NCI-H2081 (cell line): ENCODE measurements at places on chromosomes 2 and 18.
A peak's percentile ranks its signal among the peaks of the same experiment; 100 is the strongest.

DNA sequence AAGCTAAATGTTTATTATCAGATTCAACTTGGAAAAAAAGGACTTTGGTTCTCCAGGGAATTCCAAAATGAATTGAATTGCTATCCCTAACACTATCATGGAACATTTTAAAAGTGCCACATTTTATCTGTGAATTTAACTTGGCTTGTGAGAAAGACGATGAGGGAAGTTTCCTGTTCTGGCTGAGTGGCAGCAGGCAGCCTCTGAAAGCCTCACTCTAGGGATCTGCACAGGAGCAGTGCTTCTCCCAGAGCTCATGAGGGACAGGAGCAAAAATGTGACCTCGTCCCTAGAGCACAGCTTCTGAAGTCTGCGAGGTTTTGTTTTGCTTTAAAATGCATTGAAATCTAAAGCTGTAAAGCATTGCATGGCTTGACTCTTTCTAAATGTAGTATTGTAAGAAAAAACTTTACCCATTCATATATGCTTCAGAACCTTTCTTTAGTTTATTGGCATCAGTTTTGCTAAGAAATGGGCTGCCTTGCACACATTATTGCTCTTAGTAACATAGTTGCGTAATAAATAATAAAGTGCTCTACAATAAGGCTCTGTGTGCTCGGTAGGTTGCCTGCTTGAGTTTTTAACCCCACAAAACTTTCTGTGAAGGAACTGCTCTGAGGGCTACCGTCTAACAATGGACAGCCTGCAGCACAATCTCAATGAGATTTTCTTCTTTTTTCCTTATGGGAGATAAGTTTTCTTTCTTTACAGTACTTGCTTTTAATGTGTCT lies 136.2 kb upstream of the CDCA7 start:
- DNase-seq, result no peak

DNA sequence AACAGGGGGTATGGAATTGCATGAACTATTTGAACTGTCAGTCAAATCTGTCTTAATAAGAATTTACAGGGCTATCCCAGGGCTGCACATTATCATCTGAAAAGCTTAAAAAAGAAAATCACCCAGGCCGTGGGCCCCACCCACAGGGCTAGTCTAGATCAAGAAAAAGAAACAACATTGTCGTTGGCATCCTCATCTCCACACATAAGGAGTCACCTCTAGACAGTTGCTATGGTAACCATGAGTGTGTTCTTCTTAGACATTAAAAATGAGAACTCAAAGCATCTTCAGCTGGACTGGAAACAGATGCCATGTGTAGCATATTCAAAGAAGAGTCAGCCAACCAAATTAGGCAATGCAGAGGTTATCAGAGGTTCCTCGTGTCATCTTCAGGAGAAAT lies 72.3 kb upstream of the CPO start:
- DNase-seq, result no peak

DNA sequence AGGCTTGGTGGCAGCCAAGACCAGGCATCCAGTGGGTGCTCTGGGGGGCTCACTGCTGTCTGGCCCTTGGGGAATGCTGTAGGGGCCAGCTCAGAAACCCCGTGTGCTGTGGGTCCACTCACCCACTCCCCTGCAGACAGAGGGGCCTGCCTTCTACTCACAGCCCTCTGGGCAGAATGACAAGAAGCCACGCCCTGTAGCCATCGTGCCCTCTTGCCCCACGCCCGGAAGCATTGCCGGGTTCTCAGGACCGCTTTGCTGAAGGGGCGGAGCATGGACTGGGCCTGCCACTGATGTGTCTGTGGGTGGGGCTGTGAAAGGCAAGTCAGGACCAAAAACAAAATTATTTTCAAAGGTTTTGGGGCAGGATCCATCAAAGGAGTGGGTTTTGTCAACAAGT lies 27.8 kb downstream of the GLI2 start:
- no peak for DNase-seq

DNA sequence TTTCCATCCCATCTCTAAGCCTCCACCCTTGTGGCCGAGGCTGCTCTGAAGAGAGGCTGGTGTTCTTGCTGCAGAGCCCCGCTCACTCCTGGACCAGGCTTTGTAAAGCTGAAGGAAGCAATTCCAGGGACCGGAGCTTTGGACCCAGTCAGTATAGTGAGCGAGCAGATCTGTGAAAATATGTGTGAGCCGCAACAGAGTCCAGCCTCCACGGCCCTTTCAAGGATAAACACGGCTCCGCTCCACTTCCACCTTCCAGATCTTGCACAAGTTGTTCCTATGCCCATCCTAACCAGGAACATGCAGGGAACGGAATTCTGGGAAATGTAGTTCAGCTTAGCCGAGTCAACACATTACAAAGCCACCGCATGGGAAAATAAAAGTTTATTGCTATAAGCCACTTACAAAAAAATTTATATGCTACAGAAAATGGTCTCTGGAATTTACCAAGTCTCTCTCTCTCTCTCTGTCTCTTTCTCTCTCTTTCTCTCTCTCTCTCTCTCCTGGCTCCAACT lies 151.7 kb upstream of the ZNF521 start:
- peak; percentile 27 for DNase-seq

- no peak for DNase-seq
Measured at GRCh38 chr2:85806358-85807118, 52.7 kb downstream of the ATOH8 start.

GRCh38 chr2:95799892-95800291 lies 191.7 kb downstream of the ANKRD36C start:
- no peak for DNase-seq

GRCh38 chr2:100561191-100561590 lies 1.6 kb upstream of the PDCL3 start:
- no peak for DNase-seq

GRCh38 chr18:58784601-58785137 lies 80.0 kb upstream of the ZNF532 start:
- no peak for DNase-seq

- no peak for DNase-seq
Measured at GRCh38 chr2:121570667-121571055, 40.0 kb downstream of the RNU4ATAC start.

DNA sequence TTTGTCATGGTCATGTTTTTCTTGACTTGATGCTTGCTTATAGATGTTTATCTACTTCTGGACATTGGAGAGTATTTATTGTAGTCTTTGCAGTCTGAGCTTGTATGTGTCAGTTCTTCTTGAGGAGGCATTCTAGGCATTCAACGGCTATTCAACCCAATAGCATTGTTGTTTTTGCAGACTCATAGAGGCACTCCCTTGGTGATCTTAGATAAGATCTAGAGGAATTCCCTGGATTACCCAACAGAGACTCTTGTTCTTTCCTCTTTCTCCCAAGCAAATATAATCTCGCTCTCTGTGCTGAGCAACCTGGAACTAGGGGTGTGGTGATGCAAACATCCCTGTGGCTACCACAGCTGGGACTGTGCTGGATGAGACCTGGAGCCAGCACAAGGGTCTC lies 40.4 kb downstream of the SYT4 start:
- no peak for DNase-seq

DNA sequence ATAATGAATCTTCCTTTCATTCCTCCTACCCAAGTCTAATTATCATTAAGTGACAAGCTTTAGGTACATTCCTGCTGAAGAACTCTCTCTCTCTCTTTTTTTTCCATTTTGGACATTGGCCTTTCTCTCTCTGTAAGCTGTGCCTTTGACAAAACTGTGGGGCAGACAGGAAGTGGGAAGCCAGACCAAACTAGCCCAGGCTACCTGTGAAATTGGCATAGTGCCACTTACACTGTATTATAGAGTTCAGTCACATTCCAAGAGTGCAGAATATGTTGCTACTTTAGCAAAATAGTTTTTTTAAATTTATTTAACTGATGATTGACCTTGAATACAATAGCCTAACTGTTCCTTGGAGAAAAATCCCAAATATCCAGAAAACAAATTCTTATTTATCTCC lies 381.5 kb upstream of the ETAA1 start:
- DNase-seq, result no peak

DNA sequence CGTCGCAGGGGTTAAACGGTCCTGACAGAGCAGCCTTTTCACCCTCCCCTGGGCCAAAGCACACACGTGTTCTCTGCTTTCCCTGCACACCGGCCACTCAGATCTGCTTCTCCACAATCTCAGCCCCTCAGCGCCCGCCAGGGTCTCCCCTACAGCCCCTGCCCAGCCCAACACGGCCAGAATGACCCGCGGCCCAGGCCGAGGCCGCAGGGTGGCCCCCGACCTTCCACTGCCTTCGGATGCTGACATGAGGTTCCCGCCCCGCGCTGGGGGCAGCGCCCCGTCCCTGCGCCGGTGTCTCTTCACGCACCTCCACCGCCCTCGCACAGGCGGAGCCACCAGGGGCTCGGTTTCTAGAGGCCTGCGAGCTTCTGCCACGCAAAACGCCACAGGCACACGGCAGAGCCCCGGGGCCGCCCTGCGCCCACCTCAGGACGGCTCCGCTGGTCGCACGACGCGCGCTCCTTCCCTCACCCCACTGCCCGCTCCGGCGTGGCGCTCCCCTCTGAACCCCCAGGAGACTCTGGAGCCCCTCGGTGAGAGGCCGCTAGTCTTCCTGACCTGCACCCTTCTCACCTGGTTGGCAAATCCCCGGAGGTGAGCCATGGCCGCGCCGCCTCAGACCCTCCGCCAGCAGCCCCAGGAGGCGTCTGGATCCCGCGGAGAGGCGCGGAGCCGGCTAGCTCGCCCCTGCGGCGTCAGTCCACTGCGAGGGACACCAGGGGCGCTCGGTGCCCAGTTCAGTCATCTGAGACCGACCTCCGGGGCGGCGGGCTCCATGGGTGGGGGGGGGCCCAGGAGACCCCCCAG lies 749 bp downstream of the STK25 start:
- DNase-seq, result peak; percentile 58
